Activated CD4-positive, alpha-beta T cell treated with anti-CD3 and anti-CD28 coated beads, Interleukin-2, amount 10 ng/mL, durations not matched to agents 24 days and 14 days (primary cell): ENCODE measurements at places on chromosomes 16 and 17. TPM values are rescaled to one million over a fixed set of nuclear protein-coding genes. Genes with fewer than 3 reads are reported as not detected.

Gene CDC42EP4
- total RNA-seq, result 0.86 and 0.95 TPM in 2 replicates

Gene KRT28
- total RNA-seq, result not detected in 2 replicates

Gene HOXB13
- not detected in 2 replicates for total RNA-seq

Gene CCL7
- total RNA-seq, result not detected in 2 replicates

Gene CDRT15
- total RNA-seq, result not detected in 2 replicates

Gene SMIM5
- 0.14 and 0.38 TPM in 2 replicates for total RNA-seq

Gene CDK12
- 89.1 and 90.4 TPM in 2 replicates for total RNA-seq

Gene ZP2
- total RNA-seq, result not detected in 2 replicates

Gene SLC13A2
- total RNA-seq, result not detected in 2 replicates

Gene EPOP
- 52.1 and 54.9 TPM in 2 replicates for total RNA-seq

Gene CD300E
- total RNA-seq, result not detected in 2 replicates

Gene PIK3R5
- total RNA-seq, result 32.6 and 36.8 TPM in 2 replicates

Gene MYH1
- not detected in 2 replicates for total RNA-seq

Gene SMTNL2
- not detected in 2 replicates for total RNA-seq

Gene ALDH3A1
- total RNA-seq, result not detected in 2 replicates

Gene C16orf89
- not detected in 2 replicates for total RNA-seq

Gene FZD2
- not detected in 2 replicates for total RNA-seq

Gene MYO15B
- total RNA-seq, result 24.3 and 25.4 TPM in 2 replicates

Gene XAF1
- total RNA-seq, result 34.1 and 37.6 TPM in 2 replicates

Gene KRTAP4-3
- not detected in 2 replicates for total RNA-seq

Gene CHST5
- total RNA-seq, result 0.09 TPM in 1 of 2 replicates, not detected in the other

Gene TNFRSF17
- total RNA-seq, result not detected in 2 replicates

Gene NPIPB13
- 14.5 and 21.1 TPM in 2 replicates for total RNA-seq

Gene NPIPA2
- 3.1 and 6.5 TPM in 2 replicates for total RNA-seq

Gene DNASE1L2
- 1.7 and 2.1 TPM in 2 replicates for total RNA-seq

Gene ZNF688
- 6.6 and 8.0 TPM in 2 replicates for total RNA-seq

Gene SLC16A5
- total RNA-seq, result 6.8 and 7.2 TPM in 2 replicates

Gene COX11
- total RNA-seq, result 46.1 and 48.2 TPM in 2 replicates

Gene TNP2
- total RNA-seq, result not detected in 2 replicates

Gene ANKRD40CL
- not detected in 2 replicates for total RNA-seq

Gene TBC1D26
- not detected in 2 replicates for total RNA-seq

Gene TMEM106A
- total RNA-seq, result 17.9 and 19.1 TPM in 2 replicates
